Thymus (tissue), 14 donors: ENCODE measurements at places on chromosomes 7 and 10.

GRCh38 chr10:131426534-131426898, 115.0 kb upstream of the TCERG1L start:
- no peaks in the 10 kb centered on the region for H3K36me3 ChIP-seq
- H3K27me3 ChIP-seq: no peaks in the 10 kb centered on the region
- DNase-seq: no peak
- H3K4me1 ChIP-seq: no peaks in the 10 kb centered on the region
- no peak overlapping the region for H3K4me3 ChIP-seq
- no peak overlapping the region for H3K27ac ChIP-seq

- no peaks in the 10 kb centered on the region for H3K36me3 ChIP-seq
- H3K27me3 ChIP-seq: no peaks in the 10 kb centered on the region
These were observed 82.7 kb downstream of the CUX1 start for GRCh38 chr7:101900103-101900502.

DNA sequence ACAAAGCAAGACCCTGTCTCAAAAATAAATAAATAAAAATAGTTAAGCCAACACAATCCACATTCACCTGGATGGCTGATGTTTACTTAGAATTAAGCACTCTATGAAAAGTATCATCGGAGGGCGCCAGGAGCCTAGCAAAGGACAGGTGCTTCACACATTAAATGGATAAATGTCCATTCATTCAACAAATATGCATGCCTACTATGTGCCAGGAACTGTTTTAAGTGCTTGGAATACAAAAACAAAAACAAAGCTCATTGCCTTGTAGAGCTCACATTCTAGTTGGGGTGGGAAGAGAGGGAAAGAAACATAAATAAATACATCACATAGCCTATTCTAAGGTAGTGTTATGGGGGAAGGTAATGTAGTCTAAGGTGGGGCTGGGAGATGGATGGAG, 4.1 kb downstream of the BAIAP2L1 start:
- H3K4me3 ChIP-seq: no peak overlapping the region
- no peaks in the 10 kb centered on the region for H3K4me1 ChIP-seq
- no peaks in the 10 kb centered on the region for H3K36me3 ChIP-seq
- peaks cover 23% of the 10 kb centered on the region for H3K27me3 ChIP-seq
- H3K27ac ChIP-seq: no peak overlapping the region
- DNase-seq: no peak

DNA sequence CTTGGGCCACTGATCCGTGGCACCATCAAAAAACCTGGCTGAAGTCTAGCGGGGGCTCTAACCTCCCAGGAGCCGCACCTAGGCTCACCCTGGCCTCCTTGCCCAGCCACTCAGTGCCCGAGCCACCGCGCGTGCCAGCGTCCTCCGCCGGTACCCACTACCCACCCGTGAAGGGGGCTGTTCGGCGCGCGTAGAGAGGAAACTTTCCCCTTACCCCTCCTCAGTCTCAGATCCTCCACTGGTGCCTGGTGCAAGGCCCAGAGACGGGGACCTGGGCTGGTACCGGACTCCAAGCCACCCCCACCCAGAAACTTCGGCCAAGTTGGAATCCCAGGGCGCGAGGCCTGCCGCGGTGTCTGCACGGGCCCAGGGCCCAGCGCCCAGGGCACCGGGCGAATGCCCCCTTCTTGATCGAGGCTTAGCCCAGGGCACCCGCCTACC, 3.5 kb upstream of the EBF3 start:
- H3K27me3 ChIP-seq: peaks cover 97% of the 10 kb centered on the region
- H3K36me3 ChIP-seq: no peaks in the 10 kb centered on the region
- no peak for DNase-seq
- H3K4me3 ChIP-seq: no peak overlapping the region
- H3K4me1 ChIP-seq: peaks cover 14% of the 10 kb centered on the region
- no peak overlapping the region for H3K27ac ChIP-seq

GRCh38 chr10:64039198-64039597, 518.0 kb downstream of the REEP3 start:
- peaks cover 4% of the 10 kb centered on the region for H3K4me1 ChIP-seq
- no peaks in the 10 kb centered on the region for H3K36me3 ChIP-seq
- DNase-seq: no peak
- H3K27me3 ChIP-seq: no peaks in the 10 kb centered on the region
- H3K27ac ChIP-seq: no peak overlapping the region

- no peaks in the 10 kb centered on the region for H3K4me1 ChIP-seq
- H3K27ac ChIP-seq: no peak overlapping the region
- peaks cover 15% of the 10 kb centered on the region for H3K27me3 ChIP-seq
- H3K4me3 ChIP-seq: no peak overlapping the region
- no peak for DNase-seq
These were observed 12.3 kb downstream of the GOLGA7B start for GRCh38 chr10:97861924-97862323.

DNA sequence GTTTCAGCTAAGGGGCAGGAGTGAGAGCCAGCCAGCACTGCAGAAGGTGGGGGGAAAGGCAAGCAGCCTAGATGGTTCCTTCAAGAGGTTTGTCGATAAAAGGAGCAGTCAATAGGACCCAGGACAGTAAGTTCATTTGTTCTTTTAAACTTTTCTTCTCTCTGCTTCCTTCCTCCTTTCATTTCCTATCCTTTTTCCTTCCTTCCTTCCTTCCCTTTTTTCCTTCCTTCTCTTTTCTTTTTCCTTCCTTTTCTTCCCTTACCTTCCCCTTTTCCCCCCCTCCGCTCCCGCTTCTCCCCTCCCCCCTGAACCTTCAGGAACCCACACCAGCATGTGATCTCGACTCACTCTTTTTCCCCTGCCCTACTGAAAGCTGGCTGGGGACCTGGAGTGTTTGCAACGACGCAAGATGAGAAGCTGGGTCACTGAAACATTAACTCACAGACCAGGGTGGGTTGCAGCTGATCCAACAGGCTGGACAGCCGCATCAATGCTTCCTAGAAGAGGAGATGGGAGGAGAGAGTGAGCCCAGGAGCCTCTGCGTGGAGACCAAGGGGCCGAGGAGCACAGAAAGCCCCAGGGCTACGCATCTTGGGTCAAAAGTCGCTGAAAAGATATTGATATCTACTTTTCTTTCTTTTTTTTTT, 103.4 kb upstream of the SDK1 start:
- no peaks in the 10 kb centered on the region for H3K36me3 ChIP-seq
- H3K4me1 ChIP-seq: no peaks in the 10 kb centered on the region
- no peak overlapping the region for H3K4me3 ChIP-seq
- no peak overlapping the region for H3K27ac ChIP-seq
- DNase-seq: no peak

- H3K36me3 ChIP-seq: no peaks in the 10 kb centered on the region
- H3K4me3 ChIP-seq: no peak overlapping the region
- H3K4me1 ChIP-seq: no peaks in the 10 kb centered on the region
- DNase-seq: no peak
- no peaks in the 10 kb centered on the region for H3K27me3 ChIP-seq
These were observed 207.7 kb upstream of the BMPER start for GRCh38 chr7:33697616-33698015.

DNA sequence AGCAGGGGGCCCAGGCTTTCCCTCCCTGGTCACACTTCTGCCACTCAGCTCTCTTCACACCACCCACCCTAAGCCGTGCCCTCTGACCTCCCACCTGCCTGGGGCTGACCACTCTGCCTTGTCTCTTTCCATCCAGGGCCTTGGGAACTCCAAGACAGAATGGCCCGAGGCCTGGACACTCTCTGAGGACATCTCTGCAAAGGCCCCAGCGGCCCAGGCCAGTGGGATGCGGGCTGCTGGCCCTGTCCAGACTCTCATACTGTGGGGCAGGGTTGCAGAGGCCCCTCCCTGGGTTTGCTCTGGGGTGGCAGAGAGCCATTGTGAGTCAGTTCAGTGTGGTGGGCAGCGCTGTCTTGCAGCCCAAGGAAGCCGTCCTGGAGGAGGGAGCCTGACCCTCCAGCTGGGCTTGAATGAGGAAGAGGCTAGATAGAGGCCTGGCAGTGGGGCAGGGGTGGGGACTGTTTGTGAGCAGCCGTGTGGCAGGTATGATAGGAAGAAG, 39.9 kb upstream of the RABGEF1 start:
- no peaks in the 10 kb centered on the region for H3K36me3 ChIP-seq
- no peak overlapping the region for H3K27ac ChIP-seq
- no peaks in the 10 kb centered on the region for H3K27me3 ChIP-seq
- no peaks in the 10 kb centered on the region for H3K4me1 ChIP-seq

DNA sequence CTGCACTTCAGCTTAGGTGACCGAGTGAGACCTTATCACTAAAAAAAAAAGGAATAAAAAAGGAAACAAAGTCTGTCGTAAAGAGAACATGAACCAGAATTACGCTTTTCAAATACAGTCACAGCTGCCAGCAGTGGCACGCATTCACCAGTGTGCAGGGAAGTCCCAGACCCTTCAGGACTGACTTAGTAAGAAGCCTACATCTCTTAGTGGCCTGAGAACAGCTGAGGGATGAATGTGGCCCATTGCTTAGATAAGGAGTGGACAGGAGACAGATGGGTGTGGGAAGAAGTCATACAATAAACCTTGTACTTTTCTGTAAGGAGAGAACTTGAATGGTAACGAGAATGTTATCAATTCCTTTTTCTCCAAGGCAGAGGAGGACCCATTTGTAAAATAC, 178.5 kb downstream of the JCAD start:
- no peaks in the 10 kb centered on the region for H3K36me3 ChIP-seq
- no peak for DNase-seq
- no peak overlapping the region for H3K27ac ChIP-seq
- no peak overlapping the region for H3K4me3 ChIP-seq

DNA sequence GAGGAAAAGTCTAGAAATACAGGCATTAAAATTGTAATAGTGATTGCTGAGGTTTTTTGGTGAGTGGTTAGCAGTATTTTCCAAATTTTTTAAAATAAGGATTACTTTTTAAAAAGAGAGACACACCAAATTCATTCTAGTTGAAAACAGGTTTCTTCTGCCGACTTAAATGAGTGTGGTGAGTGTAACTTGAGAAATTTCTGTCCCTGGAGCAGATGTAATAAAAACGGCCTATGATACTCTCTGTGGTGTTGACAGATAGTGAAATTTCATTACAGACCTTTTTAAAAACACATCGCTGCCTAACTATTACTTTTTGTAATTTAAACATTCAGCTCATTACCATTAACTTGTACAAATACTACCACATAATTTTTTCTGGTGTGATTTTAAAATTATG, 90.1 kb downstream of the CYP51A1 start:
- no peak overlapping the region for H3K4me3 ChIP-seq
- no peak for DNase-seq
- no peaks in the 10 kb centered on the region for H3K4me1 ChIP-seq
- peaks cover 43% of the 10 kb centered on the region for H3K36me3 ChIP-seq
- no peaks in the 10 kb centered on the region for H3K27me3 ChIP-seq
